SJSA1 (cell line): ENCODE measurements at places on chromosomes 5 and 9. TPM values are rescaled to one million over a fixed set of nuclear protein-coding genes. Genes with fewer than 3 reads are reported as not detected.

DNA sequence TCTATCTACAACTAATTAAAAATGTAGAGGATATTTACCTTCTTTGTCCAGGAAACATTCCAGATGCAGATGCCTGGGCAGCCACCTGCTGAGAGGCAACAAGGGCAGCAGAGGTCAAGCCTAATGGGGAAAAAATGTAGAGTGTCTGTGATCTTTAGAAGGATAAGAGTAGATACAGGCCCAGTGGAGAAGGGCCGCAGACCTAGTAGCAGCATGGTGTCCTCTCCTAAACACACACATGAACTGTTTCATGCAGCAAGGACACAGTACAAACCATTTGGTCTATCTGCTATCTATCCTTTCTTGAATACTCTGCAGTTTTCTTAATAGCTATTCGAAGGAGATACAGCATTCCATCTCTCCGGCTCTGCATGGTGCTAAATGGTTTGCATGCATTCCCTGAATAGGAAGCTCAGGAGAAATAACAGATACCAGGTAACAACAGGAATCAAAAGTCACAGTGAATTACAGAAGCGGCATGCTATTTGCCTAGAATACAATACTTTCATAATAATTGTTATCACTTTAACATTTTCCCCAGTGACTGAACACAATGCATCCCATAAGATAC, 107.3 kb downstream of the ZNF608 start:
- H3K27ac ChIP-seq, result no peak overlapping the region
- no peak overlapping the region for H3K4me3 ChIP-seq
- no peak for DNase-seq

GRCh38 chr5:115840873-115841272, 492 bp downstream of the ATG12 start:
- H3K27me3 ChIP-seq, result no peaks in the 10 kb centered on the region
- H3K4me3 ChIP-seq, result peak overlapping the region; percentile 94
- peaks cover 31% of the 10 kb centered on the region for H3K4me1 ChIP-seq

GRCh38 chr5:175384724-175385552, 59.0 kb downstream of the DRD1 start:
- H3K27me3 ChIP-seq, result no peaks in the 10 kb centered on the region
- DNase-seq, result no peak
- H3K36me3 ChIP-seq, result no peaks in the 10 kb centered on the region
- peak overlapping the region; percentile 88 for H3K27ac ChIP-seq
- peaks cover 42% of the 10 kb centered on the region for H3K4me1 ChIP-seq

DNA sequence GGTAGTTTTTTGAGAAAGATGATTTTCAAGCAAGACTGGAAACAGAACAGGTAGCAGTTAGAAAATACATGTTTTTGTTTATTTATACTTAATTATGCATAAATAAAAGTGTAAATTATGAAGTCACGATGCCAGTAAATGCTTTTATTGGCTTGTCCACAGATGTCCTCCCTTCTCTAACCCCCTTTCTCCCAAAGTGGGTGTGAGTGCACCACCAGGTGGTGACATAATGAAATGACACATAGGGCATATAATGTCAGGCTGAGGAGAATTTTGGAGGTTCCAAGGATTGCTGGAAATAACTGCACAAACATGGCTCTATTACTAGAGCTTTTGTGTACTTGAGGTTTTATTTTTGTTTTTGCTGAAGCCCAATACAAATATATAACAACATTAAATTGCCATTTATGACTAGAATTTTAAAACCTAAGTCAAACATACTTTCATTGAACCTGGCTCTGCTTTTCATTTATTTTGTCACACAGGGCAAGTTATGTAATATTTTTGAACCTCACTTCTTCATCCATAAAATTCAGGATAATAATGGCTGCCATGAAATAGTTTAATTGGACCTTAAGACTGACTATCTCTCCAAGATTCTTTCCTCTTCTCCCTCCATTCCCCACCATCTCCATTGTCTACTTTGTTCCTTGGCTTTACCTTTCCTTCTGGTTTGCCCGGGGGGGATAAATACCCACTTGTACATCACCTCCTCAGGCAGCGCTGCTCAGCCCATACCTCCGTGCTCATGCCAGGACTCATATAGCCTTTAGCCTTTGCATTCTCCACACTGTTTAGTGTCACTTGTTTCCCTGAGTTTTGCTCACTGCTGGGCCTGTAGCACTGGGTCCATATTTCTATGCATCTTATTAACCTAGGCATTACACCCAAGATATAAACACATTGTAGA, 168.8 kb downstream of the PDE4D start:
- no peak overlapping the region for H3K4me3 ChIP-seq
- no peaks in the 10 kb centered on the region for H3K36me3 ChIP-seq
- H3K27ac ChIP-seq, result no peak overlapping the region

- no peaks in the 10 kb centered on the region for H3K4me1 ChIP-seq
- H3K27me3 ChIP-seq, result no peaks in the 10 kb centered on the region
- no peaks in the 10 kb centered on the region for H3K36me3 ChIP-seq
- H3K4me3 ChIP-seq, result no peak overlapping the region
- no peak overlapping the region for H3K27ac ChIP-seq
- no peak for DNase-seq
Observed at GRCh38 chr5:79694652-79695051, 5.0 kb downstream of the CMYA5 start.

Gene ZNF608
- total RNA-seq, result 13.1 and 17.2 TPM in 2 replicates

Gene PCDHGB2
- 3.8 TPM in 1 of 2 replicates, not detected in the other for total RNA-seq

Gene COL23A1
- total RNA-seq, result not detected in 2 replicates

Gene SPATA9
- 0.56 and 1.4 TPM in 2 replicates for total RNA-seq

Gene COMMD10
- total RNA-seq, result 112 and 141 TPM in 2 replicates
